ENCODE measurements at places on chromosomes 13 and 19.

DNA sequence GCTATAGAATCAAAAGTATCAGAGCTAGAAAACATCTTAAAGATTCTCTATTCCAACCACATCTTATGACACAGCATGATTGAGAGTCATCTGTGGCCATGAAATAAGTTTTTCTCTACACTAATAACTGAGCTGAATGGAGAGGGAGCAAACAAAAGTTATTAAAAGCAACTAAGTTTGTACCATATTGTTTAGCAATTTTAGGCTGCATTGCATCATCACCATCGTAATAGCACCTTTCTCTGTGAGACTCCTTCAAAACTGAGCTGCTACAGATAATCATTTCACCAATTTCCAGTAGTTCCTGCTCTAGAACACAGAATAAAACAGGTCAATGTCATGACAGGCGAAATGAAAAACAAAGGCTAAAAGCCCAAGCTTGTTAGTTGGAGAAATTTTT lies 1183.9 kb downstream of the DIAPH3 start:
- DNase-seq = no peak

GRCh38 chr13:113742000-113742441 lies 17.0 kb upstream of the TMEM255B start:
- DNase-seq = no peak

DNA sequence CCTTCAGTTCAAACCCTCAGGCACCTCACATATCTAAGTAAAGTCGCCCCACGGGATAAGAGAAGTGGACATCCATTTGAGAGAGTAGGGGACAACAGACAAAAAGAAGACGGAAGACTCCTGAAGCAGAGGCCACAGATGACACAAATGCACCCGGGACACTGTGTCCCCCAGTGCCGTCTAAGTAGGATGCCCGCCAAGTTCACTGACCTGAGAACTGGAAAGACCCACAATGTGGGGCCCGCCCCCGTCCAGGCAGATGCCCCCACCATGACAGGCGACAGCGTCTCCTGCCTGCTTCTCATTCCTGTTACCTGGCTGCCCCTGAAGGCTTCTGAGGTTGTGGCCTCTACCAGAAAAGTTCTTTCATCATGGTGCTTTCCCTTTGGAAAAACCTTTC lies 16.9 kb downstream of the ANKRD27 start:
- no peak for DNase-seq

DNA sequence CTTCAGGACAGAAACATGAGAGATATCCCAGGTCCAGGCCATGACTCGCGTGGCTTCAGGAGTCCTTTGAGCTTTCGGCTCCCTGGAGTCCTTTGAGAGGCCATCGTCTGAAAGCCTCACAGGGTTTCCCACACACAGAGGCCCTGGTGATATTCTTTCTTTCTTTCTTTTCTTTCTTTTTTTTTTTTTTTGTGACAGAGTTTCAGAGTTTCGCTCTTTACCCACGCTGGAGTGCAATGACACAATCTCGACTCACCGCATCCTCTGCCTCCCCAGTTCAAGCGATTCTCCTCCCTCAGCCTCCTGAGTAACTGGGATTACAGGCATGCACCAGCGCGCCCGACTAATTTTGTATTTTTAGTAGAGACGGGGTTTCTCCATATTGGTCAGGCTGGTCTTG lies 5.5 kb downstream of the SIN3B start:
- DNase-seq = no peak

GRCh38 chr13:56886398-56886797 lies 254.3 kb upstream of the PRR20A start:
- DNase-seq = no peak

DNA sequence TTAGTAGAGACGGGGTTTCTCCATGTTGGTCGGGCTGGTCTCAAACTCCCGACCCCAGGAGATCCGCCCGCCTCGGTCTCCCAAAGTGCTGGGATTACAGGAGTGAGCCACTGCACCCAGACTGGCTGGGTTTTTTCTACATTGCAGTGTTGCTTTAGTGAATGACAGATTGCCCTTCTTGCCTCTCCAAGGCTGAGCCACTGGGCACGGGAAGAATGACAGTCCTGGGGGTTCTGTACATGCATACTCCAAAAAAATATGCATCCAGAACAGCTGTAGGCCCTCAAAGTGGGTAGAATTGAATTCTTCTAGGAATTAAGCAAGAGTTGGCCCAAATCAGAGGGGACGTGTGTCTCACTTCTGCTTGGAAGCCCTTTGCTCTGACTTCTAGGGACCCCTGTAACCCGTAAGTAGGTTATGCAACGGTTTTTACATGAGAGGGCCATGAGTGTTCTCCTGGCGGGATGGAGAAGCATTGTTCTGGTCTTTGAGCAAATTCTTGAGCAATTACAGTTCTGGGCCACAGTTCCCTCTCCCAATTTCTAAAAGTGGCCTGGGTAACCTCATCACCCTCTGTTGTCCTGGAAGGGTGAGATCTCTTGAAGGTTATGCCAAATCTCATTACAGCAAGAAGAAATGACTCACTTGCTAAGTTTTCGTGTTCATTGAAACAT lies 3.6 kb downstream of the ACTN4 start:
- DNase-seq = no peak

GRCh38 chr19:58052256-58052655 lies 6.8 kb upstream of the ZNF135 start:
- DNase-seq = no peak

DNA sequence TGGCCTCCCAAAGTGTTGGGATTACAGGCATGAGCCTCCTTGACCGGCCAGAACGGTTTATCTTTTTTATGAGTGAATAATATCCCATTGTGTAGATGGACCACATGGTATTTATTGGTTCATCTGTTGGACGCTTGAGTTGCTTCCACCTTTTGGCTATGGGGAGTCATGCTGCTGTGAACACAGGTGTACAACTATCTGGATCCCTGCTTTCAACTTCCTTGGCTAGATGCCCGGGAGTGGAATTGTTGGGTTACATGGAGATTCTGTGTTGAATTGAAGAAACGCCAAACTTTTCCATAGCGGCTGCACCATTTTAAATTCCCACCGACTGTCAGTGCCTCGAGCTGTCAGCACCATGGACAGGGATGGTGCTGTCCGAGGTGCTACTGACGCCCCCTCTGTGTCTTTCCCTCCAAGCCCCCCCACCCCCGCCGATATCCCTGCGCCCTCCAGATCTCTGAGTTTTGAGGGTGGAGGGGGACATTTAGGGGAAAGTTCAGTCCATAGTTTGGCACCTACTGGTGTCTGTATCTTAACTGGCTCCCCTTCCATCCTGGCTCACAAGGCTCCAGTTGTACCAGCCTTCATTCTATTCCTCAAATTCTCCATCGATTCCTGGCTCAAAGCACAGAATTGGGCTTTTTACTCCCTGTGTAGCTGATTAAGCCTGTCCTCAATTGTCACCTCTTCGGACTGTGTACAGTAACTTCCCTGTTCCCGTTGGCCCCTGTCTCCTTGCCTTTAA lies 27.3 kb downstream of the PNPLA6 start:
- DNase-seq = no peak

GRCh38 chr19:28785971-28786370 lies 427.0 kb downstream of the UQCRFS1 start:
- DNase-seq = no peak

DNA sequence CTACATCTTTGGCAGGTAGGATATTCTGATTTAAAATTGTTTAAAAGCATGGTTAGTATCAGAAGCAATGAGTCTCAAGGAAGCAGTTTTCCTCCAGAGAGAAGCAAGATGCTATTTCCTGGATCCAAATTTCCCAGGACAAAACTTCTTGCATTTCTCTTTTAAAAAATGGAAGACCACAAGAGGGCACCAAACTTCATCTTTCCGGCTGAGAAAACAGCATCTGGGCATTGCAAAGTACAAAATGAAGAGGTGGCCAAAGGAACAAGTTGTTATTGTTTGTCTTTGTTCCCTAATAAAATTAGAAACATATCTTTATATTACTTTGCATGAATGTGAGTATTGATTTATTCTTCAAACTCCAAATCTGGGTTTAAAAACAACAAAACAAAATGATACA lies 60.0 kb upstream of the LRCH1 start:
- no peak for DNase-seq

- no peak for DNase-seq
Measured at GRCh38 chr19:4693471-4694121, 23.5 kb upstream of the MYDGF start.

- no peak for DNase-seq
Measured at GRCh38 chr13:80903911-80904310, 563.0 kb upstream of the SPRY2 start.

DNA sequence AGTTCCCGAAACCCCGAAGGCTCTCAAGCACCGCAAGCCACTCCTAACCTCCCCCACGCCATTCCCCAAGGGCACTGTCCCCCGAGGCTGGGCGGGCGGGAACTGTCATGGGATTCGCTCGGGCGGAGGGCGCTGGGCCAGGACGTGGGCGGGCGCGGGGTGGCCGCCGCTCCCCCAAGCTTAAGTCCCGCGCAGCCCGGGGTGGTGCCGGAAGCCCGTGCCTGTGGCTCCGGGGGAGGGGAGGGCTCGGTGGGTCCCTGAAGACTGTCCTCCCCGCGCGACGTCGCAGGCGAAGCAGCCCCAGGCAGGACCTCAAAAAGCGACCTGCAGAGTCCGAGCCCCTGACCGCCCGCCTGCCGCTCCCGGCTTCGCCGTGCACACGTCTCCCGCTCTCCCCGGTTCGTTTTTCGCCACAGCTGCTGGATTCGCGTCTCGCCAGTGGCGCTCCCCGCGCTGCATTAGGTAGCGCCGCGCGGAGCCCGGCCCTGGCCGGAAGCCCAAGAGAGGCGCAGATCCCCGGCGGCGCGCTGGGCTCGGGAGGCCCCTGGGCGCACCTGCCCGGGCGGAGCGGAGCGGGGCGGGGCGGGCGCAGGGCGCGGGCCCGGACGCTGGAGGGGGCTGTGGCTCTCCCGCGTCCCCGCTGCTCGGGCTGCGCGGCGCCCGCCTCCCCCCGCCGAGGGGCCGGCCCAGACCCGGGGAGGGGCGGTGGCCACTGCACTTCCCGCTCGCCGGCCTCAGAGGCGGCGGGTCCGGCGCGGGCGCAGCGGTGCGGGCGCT lies at the start of gene FARP1:
TSS of gene FARP1 (plus strand) at position 715 of the 777 bp plus-strand sequence. CDS start 70,149 bp downstream, outside the sequence.
- DNase-seq = no peak

GRCh38 chr19:40253611-40254092 lies 27.2 kb upstream of the CCNP start:
- no peak for DNase-seq

GRCh38 chr19:54955376-54955775 lies 8.0 kb upstream of the NLRP7 start:
- no peak for DNase-seq

GRCh38 chr13:19161308-19161707 lies 20.3 kb downstream of the TUBA3C start:
- no peak for DNase-seq

GRCh38 chr13:67515895-67516294 lies 285.8 kb upstream of the PCDH9 start:
- no peak for DNase-seq
